Activated CD4-positive, alpha-beta T cell treated with anti-CD3 and anti-CD28 coated beads, Interleukin-2, amount 50 U/mL, for 4 hours (primary cell): ENCODE measurements at places on chromosomes 2 and 18.

DNA sequence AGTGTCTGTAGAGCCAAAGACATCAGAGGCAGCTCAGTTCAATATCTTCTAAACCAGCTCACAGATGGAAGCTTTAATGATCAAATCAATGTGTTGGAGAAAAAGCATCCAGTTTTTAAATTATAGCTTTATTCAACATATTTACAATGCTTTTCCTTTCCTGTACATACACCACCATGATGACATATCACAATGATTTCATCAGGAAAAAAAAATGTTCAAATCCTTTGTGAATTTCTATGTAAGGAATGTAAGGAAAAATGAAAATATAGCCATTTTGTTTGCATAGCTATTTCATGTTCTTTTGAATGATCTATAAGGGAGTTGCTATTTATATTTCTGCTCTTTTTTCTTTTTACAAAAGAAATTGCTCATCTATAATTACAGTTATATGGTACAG, 134.7 kb upstream of the CDH20 start:
- DNase-seq, result no peak

- DNase-seq, result no peak
These were observed 175.6 kb downstream of the LAMA1 start for GRCh38 chr18:6941996-6942395.

GRCh38 chr2:69685321-69686048, 41.9 kb upstream of the AAK1 start:
- no peak for DNase-seq

GRCh38 chr2:70188460-70188859, 2.4 kb downstream of the C2orf42 start:
- DNase-seq, result no peak

- no peak for DNase-seq
These were observed 336.9 kb upstream of the CDH20 start for GRCh38 chr18:60996326-60996725.

DNA sequence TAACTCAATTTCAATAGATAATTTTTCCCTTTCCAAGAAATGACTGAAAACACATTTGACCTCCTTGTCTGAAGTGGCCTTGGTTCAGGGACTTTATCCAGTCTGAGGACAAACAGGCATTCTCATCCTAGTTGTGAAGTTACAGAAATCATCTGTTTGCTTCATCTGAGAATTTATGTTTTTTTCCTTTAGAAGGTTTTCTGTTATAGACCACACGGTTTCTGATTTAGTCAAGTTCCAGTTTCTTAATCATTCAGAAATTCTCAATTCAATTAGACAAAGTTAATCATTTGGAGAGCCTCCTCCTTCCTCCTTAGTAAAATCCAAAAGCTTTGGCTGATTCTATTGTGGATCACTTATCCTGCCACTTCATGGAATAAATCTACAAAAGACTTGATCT, 60.9 kb downstream of the ICOS start:
- no peak for DNase-seq

DNA sequence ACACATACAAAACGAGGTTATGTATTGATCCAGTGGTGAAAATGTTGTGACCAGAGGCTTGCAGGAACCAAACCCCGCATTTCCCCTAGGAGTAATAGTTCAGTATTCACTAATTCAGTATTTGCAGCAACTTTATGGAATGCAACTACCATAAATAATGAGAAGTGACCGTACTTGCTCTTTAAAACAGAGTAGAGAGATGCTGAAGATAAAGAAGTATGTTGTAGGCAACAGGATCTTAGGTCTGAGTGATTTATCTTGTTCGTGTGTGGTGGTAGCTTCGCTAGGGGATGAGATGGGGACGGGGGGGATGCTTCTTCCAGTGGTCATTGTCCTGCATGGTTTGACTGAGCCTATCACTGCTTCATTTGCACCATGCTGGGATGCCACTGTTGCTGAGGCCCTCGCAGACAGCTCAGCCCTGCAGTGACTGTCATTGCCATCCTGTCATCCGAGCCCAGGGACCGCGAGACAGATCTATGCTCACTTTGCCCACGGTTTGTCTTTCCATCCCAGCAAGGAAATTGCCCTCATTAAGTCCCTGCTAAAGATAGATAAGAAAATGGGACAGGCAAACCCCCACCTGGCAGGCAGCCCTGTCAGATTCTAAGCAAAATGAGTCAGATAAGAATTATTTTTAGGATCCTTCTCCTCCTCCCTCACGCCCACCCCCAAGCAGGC, 181.3 kb downstream of the CTIF start:
- DNase-seq, result no peak

- no peak for DNase-seq
These were observed 849 bp downstream of the AQP4 start for GRCh38 chr18:26864658-26865057.
